ENCODE measurements at places on chromosomes 6 and 20.

- no peak for DNase-seq
Measured at GRCh38 chr20:5267092-5267491, 49.7 kb downstream of the PROKR2 start.

GRCh38 chr6:112269114-112269513, 14.7 kb upstream of the LAMA4 start:
- DNase-seq, result no peak

DNA sequence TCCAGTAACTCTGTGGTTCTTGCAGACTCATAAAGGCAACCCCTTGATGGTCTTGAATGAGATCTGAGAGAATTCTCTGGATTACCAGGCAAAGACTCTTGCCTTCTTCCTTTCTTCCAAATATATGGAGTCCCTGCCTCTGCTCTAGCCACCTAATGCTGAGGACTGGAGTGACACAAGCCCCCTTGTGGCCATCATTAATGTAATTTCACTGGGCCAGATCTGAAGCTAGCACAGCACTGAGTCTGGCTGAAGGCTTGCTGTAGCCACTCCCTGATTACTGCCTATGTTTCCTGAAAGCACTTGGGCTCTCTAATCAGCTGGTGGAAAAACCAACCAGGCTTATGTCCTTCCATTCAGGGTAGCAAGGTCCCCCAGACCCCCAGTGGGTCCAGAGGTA, 559.3 kb upstream of the IRAK1BP1 start:
- DNase-seq, result no peak

DNA sequence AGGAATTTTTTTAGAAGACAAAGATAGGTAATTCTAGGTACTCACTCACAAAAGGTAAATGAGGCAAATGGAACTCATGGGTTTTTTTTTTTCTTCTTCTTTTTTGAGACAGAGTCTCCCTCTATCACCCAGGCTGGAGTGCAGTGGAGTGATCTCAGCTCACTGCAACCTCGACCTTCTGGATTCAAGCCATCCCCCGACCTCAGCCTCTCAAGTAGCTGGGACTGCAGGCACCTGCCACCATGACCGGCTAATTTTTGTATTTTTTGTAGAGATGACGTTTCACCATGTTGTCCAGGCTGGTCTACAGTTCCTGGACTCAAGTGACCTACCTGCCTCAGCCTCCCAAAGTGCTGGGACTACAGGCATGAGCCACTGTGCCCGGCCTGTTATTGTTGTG, 126.1 kb downstream of the LRRC1 start:
- DNase-seq, result no peak

DNA sequence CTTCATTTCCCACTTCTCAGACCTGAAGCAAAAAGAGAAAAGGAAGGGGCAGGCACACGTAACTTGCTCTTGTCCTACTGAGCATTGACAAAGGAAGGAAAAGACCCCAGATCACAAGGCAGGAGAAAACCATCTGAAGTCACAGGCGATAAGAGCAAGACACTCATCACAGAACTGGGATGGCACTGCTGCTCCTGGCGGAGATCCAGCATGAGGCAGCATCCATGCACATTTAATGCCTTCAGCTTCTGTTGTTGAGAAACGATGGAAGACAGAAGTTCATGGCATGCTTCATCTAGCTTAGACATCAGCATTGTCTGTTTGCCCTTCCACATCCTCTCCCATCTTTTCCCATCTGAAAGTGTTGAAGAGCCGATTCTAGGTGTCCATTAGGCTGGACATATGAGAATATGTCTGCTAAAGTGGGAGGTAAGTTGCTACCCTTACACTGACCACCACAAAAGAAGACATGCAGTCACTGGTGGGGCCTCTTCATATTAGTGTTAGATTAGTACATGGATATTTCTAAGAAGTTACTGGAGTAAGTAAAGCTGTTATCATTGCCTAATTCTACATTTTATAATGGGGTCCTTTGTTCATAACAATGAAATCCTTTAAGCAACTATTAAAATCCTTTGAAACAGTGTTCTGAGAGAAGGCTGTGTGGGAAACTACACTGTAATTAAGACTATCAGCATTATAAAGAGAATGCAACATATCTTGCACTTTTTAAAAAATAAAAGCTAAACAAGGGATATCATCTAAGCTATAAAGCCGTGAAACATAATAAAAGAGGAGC, 618.5 kb downstream of the C6orf118 start:
- DNase-seq, result no peak

DNA sequence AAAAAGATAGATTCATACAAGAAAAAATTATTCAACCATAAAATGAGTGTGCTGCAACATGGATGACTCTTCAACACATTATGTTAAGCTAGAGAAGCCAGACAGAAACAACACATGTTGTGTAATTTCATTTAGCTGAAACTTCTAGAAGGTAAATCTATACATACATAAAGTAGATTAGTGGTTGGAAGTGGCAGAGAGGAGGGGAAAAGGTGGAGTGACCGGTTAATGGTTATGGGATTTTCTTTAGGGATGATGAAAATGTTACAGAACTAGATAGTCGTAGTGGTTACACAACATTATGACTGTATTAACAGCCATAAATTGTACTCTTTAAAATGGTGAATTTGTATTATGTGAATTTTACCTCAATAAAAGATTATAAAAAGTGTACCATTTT, 304.1 kb upstream of the SLC35B3 start:
- no peak for DNase-seq

GRCh38 chr20:16587066-16587465, 13.8 kb upstream of the KIF16B start:
- DNase-seq, result no peak

- no peak for DNase-seq
Measured at GRCh38 chr20:32628960-32629530, 43.9 kb upstream of the NOL4L start.

DNA sequence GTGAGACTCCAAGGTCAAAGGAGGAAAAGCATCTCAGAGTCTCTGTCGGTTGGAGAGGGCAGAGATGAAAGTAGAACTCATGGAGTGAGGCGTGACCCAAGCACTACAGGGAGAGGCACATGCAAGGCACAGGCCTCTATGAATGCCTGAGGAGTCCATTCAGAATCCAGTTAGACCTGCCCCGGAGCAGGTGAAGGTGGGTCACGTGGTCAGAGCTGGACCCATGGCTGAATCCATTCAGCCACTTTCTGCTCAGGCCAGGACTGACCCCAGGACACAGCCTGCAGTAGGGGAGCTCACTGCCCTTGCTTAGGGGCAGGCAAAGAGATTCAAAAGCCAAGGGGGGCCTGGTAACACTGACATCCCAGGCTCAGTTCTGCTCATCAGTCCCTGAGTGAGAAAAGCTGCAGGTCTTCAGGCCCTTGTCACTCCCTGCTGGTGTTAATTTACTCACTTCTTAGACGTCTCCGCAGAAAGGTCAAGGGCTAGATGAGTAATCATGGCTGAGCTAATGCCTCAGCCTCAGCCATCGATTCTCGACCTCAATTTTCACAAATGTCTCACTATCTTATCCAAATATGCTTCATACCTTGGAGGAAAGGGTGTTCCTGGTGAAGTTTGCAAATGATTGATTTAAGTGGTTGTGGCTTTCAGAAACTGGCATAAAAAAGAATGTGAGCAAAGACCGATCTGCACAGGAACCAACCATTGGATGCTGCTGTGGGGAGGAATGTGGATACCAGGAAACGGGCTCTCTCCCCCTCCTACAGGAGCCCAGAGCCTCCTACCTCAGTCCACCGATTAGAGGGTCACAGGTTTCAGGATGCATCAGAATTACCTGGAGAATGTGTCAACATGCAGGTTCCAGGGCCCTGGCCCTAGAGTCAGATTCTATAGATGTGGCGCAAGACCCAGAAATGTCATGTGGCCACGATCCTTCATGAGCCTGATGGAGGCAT, 584.4 kb downstream of the PTPRT start:
- DNase-seq, result no peak

DNA sequence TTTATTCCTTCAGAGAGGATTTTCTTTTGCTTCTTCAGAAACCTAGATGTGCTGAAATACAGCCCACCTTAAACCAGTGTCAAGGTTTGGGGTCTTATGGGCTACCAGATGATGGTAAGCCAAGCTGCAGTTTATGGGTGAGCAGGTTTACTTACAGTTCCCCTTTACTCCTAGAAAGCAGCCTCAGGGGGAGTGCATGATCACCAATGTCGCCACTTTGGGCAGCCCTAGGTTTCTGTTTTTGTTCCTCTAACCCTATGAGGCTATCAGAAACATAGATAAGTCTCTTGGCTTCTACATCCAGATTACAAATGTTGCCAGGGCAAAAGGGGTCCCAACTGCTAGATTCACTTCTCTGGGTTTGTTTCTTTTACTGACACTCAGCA, 67.2 kb downstream of the TRIM27 start:
- DNase-seq, result no peak

DNA sequence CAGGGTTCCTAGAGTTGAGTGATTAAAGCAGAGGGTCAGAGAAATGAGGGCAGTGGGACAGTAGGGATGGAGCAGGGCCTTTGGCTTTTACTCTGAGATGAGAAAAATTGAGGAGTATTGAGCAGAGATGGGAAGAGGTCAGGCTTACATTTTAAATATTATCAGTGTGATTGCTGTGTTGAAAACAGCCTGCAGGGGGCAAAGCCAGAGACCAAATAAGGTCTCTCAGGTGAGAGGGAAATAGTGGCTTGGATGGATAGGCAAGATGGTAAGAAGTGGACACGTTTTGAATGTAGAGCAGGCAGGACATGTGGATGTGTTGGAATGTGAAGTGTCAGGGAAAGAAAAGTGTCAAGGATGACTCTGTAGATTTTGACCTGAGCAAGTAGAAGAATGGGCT, 105.0 kb upstream of the MAP3K7 start:
- no peak for DNase-seq

DNA sequence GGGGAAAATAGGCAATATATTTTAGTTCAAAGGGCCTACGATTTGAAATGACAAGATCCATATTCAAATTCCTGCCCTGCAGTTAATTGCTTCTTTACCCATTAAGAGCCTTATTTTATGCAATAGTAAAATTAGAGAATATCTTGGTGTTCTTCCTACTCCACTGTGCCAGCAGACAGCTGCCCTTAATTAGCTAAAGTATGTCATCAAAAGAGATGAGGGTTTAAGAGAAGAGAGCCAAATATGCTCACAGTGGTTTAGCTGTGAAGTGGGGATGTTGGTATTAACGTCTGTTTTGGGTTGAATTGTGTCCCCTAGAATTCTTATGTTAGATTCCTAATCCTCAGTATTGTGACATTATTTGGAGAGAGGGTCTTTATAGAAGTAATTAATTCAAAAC, 148.1 kb downstream of the MOXD1 start:
- no peak for DNase-seq

DNA sequence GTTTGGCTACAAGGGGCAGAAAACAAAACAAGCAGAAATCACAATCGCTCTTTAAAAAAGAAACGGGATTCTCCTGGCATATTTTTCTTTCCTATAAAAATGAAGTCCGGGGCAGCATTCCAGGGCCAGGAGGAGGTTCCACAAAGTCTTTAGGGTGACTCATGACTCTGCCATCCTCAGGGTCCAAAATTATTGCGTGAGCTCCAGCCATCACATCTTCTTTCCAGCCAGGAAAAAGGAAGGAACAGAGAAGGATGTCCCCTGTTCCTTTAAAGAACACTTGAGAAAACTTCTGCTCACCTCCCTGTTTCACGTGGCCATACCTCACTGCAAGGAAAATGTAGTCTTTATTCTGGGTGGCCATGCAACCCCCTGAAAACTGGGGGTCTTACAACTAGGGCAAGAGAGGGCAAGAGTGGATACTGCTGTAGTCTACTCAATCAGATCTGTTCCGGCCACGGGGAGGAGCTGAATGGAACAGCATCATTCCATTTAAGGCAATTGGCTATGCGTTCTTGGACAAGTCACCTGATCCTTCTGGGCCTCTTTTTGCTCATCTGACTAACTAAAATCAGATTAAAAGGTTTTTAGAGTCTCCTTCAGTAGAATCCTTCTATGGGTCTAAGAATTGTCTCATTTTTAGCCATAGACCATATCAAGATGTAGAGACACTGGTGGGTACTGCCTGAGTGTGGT, 49.4 kb downstream of the CTCFL start:
- DNase-seq, result no peak

DNA sequence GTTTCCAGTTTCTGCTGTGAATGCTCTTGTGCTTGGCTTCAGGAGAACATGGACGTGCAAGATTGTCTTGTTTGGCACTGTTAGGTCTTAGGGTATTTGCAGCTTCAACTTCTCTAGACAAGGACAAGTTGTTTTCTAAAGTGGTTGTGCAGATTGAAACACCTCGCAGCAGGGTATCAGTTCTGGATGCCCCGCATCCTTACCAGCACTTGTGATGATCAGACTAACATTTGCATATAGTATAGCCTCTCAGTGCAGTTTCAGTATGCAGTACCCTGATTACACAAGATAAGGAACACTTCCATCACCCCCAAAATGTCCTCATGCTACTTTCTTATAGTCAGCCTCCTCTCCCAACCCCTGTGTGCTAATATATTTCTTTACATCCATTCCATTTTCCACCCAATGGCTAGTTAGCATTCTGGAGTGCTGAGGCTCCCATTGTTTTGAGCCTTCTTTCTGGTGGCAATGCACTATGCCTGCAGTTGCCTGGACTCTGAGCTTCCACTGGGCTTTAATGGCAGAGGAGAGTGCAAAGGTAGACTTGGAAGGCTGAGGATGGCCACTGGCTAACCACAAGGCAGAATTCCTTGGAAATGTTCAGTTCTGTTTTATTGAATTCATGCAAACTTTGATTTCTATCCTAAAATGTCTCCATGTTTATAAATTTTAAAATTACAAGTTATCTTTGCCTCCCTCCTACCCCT, 35.4 kb downstream of the KIF3B start:
- DNase-seq, result no peak

DNA sequence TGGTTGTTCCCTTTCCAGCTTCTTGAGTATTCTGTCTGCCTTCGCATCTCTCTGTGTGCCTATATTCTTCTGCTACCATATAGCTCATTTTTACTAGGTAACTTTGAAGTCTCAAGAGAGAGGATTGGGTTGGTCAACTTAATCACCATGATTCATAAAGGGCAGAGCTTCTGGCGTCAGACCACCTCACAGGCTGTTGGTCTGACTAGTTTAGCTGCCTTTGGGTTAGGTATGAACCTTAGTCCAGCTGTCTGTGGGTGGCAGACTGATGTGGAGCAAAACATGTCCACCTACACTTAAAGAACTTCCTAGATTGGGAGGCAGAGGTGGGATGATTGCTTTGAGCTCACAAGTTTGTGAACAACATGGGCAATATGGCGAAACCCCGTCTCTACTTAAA, 192.2 kb upstream of the SGK1 start:
- DNase-seq, result no peak

GRCh38 chr6:161135695-161136591, 137.9 kb downstream of the AGPAT4 start:
- no peak for DNase-seq

- DNase-seq, result no peak
Measured at GRCh38 chr6:25232479-25232878, 46.7 kb upstream of the CARMIL1 start.

DNA sequence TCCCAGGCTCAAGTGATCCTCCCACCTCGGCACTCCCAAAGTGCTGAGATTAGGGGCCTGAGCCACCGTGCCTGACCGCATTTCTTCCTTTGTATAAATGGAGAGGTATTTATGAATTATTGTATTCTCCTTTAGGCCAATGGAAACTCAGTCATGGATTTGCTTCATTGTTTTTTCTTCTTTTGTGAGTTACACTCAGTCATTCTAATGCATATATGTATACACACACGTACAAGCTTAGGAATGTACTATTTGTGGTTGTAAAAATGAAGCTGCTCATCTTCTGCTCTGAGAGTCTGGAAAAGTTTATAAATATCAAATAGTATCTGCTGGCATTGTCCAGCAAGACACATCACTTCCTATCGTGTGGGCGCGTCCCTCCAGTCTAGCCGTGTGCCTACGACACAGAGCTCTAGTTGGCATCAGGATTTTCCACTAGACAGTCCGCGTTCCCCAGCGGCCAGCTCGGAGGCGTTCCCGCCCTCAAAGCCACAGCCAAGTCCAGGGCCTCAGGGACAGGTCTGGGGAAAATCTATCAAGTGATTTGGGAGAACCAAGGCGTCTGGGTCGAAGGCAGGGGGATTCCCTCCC, 215.2 kb downstream of the NFATC2 start:
- no peak for DNase-seq

Data from cortex of kidney (tissue), 1 donor.